Stimulated activated CD4-positive, alpha-beta T cell treated with anti-CD3 and anti-CD28 coated beads, Interleukin-2, amount 100 ng/mL, for 48 hours (primary cell): ENCODE measurements at places on chromosomes 7 and 10.

DNA sequence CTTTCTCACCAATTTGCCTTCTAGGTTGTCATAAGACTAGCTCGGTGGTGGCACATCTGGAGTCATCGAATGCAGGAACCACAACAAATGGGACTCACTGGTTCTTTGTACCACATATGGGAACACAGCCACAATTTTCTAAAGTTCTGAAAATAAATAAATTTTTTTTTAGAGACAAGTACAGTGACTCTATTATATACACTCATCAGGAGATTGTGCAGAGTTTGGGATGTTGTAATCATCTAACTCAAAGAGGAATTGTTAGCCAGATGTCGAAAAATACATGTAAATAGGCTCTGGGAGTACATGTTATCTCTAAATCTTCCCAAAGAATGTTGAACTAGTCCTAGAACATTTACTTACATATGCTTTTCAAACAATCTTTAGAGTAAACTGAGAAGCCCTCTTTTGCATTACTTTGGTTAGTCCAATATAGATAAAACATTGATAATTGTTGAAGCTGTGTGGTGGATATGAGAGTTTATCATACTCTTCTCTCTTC is 19.6 kb upstream of the SEPTIN7 start:
- DNase-seq: no peak

GRCh38 chr10:59227136-59227673 is 50.8 kb downstream of the PHYHIPL start:
- DNase-seq: no peak

GRCh38 chr7:70183278-70183677 is 585.0 kb downstream of the AUTS2 start:
- no peak for DNase-seq

DNA sequence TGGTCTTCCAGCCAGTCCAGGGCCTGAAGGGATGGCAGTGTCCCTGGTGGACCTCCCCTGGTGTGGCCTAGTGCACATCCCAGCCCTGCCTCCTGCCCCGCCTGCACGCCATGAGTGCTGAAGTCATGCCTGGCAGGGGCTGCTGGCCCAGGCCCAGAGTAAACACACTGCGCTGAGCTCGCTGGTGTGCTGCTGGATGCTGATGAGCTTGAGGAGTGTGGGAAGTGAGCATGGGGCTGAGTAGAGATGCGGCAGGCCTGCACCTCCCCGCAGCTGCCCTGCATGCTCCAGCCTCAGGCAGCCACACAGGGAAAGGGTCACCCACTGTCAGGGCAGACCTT is 43.2 kb downstream of the HTRA1 start:
- DNase-seq: no peak

- DNase-seq: no peak
Observed at GRCh38 chr7:6360841-6361240, 86.9 kb downstream of the DAGLB start.

GRCh38 chr7:13988731-13989125 is 738 bp downstream of the ETV1 start:
- DNase-seq: no peak

DNA sequence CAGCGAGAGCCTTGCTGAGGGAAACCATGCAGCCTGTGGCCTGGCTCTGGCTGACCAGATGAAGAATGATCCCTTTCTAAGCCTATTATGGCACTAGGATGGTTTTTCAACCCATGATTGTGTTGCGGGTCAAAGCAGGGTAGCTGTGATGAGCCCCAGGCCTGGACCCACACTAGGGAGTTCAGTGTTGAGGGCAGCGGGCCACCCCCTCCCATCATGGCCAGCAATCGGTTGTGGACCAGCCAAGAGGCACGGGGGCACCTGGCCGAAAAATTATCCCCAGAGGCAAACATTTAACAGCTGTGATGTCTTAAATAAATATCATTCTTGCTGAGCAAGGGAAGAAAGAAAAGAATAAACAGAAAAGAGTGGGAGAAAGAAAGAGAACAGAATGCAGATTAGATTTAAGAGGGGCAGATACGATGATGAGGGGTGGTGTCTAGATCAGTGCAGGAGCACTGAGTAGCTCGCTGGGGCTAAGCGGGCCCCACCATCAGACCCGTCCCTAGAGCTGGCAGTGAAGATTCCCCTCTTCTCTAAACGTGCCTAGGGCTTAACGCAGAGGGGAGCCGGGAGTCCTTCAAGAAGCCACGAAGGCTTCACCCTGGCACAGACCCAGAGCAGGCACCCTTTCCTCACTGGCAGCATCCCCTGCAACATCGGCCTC is 82.7 kb downstream of the SLC37A3 start:
- DNase-seq: no peak

GRCh38 chr10:89256340-89256739 is 4.8 kb upstream of the LIPA start:
- no peak for DNase-seq

DNA sequence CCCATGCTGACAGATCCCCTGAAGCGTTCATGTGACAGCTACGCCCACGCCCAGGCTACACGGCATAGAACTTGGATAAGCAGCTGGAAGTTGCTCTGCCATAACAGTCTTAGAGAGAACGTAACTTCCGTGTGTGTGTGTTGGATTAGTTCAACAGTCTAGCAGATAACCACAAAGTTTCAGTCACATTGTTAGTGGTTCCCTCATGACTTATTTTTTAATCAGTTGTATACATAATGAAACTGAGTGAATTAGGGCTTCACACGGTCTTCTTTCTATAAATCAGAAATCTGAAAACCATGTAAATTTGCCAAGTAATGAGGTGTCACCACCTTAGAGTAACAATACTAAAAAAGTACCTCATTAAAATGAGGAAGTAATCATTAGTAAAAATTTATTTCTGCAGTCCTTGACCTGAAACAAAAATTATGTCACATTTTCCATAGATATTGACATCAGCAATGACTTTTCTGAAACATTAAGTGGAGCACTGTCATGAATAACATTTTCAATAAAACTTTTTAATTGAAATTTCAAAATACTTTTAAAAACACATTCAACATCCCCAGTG is 21.7 kb upstream of the MACC1 start:
- DNase-seq: no peak

DNA sequence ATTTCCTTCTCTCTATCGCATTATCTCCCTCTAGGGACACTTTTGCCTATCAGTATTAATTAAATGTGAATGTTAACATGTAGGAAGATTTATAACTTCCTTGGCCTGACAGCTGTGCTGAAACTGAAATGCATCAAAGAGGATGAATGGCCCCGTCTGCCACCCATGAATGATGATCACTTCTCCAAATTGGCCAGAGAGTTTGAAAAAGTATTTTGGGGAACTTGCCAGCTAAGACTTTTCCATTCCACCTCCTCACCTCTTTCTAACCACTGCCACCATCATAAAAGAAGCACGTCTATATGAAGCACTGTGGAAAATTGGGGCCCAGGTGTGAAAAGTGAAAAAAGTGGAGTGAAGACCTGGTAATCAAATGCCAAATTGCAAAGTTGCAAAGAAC is 25.4 kb upstream of the ST8SIA6 start:
- DNase-seq: no peak

- DNase-seq: no peak
Observed at GRCh38 chr7:43141091-43141490, 28.6 kb downstream of the HECW1 start.

- no peak for DNase-seq
Observed at GRCh38 chr10:12656518-12657142, 307.3 kb downstream of the CAMK1D start.

- DNase-seq: no peak
Observed at GRCh38 chr7:155975490-155975889, 163.2 kb upstream of the SHH start.

DNA sequence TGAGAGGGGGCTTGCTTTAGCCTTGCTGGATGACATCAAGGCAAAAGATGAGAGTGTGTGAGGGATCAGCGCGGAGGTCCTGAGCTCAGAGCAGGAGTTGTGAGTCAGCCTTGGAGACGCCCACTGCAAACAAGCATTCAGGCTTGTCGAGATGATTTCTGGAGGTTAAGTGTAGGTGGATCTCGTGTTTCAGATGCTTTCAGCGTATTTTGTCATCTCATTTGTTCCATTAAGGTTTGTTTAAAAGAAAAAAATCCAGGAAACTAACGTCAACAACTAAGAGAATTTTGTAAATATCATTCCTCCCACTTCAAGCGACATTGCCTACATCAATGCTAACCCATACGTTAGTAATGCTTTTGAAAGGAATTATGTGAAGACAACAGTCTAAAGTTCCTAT is 715.4 kb upstream of the NRP1 start:
- DNase-seq: no peak

DNA sequence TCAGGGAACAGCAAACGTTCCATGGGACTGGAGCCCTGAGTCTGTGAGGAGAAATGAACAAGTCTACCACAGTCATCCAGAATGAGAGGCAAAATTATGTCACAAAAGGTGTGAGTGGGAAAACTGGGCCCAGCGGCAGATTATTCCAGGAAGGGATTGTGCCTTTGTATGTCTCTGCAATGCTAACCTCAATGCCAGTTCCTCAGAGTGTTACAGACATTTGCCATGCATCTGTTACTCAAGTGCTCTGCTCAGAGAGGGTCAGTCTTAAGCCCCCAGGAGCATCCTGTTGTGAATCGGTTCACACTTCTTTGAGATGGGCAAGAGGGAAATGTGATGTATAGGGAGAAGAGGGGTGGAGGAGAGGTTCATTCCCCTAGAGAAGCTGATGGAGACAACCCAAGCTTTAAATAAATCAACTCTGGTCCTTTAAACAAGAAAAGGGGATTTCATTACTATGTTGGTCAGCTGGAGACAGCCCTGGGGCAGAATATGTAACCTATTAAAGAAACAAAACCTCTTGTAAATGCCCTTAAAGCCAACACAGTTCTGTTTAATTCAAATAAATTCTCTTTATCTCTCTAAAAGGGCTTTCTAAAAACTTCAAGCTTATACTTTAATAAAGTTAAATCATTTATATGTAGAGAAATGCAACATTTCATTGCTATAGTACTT is 85.9 kb upstream of the GRB10 start:
- DNase-seq: no peak

GRCh38 chr10:77906951-77907421 is 19.6 kb downstream of the DLG5 start:
- no peak for DNase-seq

- DNase-seq: no peak
Observed at GRCh38 chr7:73839743-73840714, 2.3 kb downstream of the METTL27 start.

DNA sequence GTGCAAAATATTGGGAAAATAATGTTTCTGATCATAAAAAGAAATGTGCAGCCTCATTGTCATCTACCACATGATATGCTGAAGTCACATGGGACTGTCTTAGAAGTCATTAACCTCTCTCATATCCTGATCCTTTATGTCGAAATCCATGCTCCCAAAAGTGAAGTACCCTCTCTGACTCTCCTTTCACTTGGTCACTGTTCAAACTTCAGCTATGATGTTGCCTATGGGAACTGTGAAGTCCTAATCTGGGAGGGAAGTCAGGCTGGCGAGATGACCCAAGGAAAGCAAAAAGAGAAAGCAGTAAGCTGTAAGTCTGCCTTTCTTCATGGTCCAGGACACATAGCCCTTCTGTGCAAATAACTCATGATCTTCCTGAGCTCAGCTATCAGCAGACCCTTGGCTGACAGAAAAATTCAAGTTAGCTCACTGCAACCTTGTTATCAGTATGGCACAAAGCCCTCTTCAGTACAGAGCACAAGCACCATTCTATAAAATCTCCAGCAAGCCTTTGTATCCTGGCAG is 29.5 kb downstream of the WASL start:
- no peak for DNase-seq

- no peak for DNase-seq
Observed at GRCh38 chr10:106436123-106436715, 728.3 kb downstream of the SORCS1 start.

GRCh38 chr10:124678557-124679240 is 65.5 kb downstream of the FAM53B start:
- no peak for DNase-seq

- DNase-seq: no peak
Observed at GRCh38 chr7:33720870-33721269, 184.5 kb upstream of the BMPER start.

- DNase-seq: no peak
Observed at GRCh38 chr10:58217612-58218011, 50.1 kb downstream of the IPMK start.

DNA sequence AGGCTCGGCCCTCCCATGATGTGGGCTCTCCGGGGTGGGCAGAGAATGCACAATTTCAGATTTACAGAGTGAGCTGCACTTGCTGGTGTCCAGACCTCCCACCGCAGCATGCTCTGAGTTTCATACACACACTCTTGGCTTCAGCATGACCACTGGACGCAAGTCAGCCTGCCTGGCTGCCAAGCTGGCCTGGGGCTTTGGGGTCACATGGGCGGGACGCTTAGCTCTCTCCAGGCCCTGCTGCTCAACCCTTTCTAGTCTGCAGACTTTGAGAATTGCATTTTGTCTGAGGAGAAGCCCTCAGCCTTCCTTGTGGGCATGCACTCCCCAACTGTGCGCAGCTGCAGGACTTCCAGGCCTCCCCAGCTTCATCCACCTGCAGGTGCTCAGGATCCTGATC is 5.7 kb downstream of the CYP2E1 start:
- no peak for DNase-seq

- no peak for DNase-seq
Observed at GRCh38 chr10:21744223-21744622, 210.2 kb downstream of the MLLT10 start.

DNA sequence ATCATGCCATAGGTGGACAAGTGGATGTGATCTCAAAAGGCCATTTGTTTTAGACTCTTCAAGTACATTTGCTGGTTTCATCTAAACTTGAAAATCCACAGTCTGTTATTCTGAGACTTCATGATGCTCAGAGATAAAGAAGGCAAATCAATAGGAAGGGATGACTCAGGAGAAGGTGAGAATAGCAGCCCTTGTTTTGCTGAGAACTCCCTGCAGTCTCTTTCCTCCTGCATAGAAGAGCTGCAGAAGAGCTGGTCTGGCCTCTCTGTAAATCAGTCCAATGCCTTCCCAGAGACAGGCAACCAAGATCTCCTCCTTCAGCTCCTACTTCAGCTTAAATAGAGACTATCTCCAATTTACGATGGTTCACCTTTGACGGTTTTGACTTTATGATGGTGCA is 4.0 kb upstream of the BAIAP2L1 start:
- no peak for DNase-seq

- no peak for DNase-seq
Observed at GRCh38 chr10:79145517-79146470, 77.0 kb downstream of the ZMIZ1 start.

- DNase-seq: no peak
Observed at GRCh38 chr10:93630625-93631557, 18.6 kb downstream of the PDE6C start.
